ENCODE measurements at places on chromosomes 3 and 15.

DNA sequence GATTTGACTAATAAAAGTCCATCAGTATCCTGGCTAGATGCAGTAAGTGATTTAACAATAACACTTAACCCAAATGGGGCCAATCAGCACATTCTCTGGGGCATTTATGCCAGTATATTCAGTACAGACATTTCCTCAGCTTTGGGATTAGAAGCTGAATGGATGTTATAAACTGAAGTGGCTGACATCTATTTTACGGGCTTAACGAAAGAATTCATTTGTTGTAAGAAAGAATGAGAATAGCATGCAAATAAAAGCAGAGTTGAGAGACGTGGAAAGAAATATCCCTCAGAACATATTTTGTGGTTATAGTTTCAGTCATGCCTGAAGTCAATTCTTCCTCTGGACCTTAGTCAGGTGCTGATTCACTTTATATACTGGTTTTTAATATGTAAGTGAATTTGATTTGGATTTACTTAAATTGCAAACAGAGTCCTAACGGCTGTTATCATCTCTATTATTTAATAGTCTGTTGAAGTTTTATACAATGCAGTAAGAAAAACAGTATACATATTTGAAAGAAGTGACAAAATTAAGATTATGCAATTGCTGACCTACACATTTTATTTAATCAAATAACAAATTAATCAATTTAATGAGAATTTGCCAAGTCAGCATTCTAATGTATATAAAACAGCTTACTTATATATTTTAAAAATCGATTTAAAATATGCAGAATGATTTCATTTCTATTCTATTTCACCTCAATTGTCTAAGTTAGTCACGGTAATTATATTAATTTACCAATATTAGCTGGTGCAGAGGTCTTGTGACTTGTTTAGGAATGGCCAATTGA lies 513.9 kb upstream of the CADM2 start:
- no peak for DNase-seq

- DNase-seq: peak; percentile 69
Observed at GRCh38 chr3:194107107-194107506, 28.8 kb upstream of the HES1 start.

DNA sequence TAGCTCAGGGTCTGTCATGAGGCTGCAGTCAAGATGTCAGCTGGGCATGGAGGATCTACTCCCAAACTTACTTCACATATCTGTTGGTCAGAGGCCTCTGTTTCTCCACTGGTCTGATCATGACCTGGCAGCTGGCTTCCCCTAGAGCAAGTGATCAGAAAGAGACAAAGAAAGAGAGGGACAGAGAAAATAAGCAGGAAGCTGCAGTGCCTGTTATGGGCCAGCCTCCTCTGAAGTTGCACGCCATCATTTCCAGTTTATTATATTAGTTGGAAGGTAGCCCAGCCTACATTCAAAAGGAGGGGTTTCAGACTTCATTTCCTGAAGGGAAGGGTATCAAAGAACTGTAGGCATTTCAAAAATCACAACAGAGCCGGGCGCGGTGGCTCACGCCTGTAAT lies 5.0 kb upstream of the RPP25 start:
- no peak for DNase-seq

- DNase-seq: peak; percentile 23
Observed at GRCh38 chr3:156449710-156450574, 105.0 kb downstream of the SSR3 start.

- no peak for DNase-seq
Observed at GRCh38 chr3:190545191-190545590, 31.3 kb downstream of the IL1RAP start.

- DNase-seq: no peak
Observed at GRCh38 chr15:81386947-81387346, 12.9 kb upstream of the TMC3 start.

- no peak for DNase-seq
Observed at GRCh38 chr3:43670635-43671522, 19.9 kb upstream of the ABHD5 start.

- no peak for DNase-seq
Observed at GRCh38 chr3:63128380-63128779, 149.7 kb upstream of the SYNPR start.

DNA sequence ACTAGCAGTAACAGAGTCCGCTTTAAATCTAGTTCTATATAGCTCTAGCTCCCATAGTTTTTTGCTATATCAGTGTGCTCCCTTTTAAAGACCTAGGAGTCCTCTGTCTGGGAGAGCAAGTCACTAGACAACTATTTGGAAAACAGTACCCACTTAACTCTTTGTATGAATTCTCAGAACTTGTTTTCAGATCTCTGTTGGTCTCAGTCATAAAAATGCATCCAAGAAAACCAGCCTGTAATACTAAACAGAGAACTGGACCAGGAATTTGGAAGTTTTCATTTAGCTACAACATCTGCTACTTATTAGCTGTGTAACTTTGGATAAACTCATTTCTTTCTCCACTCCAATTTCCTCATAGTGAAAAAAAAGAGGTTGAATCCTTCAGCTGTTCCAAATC lies 56.9 kb upstream of the C3orf49 start:
- DNase-seq: no peak

DNA sequence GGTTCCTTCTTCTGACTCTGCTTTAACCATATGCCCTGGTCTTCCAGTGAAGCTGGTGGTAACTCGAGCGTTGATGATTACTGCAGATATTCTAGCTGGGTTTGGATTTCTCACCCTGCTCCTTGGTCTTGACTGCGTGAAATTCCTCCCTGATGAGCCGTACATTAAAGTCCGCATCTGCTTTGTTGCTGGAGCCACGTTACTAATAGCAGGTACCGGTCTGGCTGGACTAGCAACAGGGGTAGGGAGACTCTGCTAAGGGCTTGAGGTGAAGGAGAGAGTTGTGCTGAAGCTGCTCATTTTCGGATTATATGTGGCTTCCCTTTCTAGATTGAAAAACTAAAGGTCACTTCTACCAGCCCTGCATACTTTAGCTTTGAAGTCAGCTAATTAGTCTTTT lies 16.8 kb downstream of the CLDN16 start:
- no peak for DNase-seq

GRCh38 chr3:140898340-140899180 lies 43.1 kb upstream of the SLC25A36 start:
- DNase-seq: peak; percentile 59

DNA sequence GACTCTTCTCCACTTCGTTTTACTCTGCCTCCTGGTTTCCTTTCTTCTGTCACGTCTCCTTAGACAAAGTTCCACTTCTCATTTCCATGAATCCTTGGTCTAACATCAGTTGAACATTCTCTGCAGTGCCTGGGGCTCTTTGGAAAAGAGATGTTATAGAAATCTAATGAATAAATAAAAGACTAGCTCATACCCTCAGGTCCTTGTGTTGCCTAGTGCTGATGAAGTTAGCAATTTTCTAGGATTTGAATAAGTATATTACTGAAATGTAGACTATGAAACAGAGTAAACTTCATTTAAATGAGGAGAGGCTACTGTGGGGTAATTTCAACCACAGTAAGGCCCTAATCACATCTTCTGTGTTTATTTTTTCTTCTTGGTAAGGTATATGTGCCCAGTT lies 146.9 kb upstream of the CADPS start:
- DNase-seq: no peak

DNA sequence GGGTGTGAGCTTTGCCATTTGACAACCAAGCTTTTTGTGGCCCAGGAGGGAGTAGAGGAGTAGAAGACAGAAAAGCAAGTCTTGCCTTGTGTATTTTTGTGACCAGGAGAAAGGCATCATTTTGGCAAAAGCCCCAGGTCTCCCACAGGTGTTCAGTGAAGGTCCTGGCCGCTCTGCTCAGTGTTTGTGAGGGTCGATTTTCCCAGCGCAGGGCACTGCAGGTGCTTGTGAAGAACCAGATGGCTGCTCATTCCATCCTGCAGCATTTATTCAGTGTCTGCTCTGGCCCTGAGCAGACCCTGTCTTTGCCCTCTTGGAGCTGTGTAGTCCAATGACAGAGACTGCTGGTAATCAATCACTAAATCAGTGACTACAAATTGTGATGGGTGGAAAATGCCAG lies 19.5 kb downstream of the TRAK1 start:
- no peak for DNase-seq

GRCh38 chr3:169256027-169256426 lies 407.5 kb downstream of the MECOM start:
- DNase-seq: no peak

DNA sequence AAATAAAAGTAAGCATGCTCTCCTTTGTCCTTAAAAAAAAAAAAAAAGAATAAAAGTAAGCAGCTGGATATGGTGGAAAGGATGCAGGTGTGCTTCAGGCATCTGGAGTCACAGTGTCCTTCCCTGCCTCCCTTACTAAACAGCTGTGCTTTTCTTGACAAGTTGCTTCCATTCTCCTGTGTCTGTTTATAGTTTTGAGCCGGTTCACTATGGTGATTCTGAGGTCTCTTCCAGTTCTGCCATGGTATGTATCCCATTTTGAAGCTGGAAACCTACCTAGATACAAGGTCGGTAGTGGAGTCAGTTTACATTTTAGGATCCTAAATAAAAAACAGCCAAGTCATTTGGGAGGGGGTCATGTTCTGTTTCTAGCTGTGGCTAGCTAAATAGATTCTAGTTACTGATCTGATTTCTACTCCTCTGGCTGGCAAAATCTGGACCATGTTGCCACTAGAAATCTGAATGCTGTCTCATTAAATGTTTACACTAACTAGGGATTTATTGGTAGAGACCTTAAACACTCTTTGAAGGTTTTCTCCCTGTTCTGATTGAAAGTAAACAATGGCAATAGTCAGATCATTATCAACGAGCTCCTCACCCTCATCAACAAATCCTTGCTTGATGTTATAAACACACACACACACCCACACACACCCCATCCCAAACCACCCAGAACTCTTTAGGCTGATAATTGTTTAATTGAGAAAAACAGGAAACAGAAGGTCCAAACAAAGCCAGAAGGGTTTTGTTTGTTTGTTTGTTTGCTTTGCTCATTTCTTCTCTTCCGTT lies 7.9 kb downstream of the TNFSF10 start:
- no peak for DNase-seq

DNA sequence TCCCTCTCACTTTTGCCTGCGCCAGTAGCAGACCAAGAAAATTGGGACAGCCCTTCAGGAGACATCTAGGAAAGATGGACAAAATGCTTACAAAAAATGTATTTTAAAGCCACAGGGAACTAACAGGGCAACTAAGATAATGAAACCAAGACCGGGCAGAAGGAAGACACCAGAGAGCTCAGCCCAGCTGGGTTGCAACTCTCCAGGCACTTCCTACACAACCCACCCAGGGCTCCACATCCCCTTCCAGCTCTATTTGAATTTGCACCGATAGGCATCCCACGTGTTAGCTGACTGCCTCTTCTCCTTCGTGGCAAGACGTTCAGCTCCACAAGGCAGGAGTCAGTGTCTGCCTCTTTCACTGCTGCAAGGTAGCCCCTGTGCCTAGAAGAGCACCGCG lies 6.6 kb upstream of the ATP10A start:
- peak; percentile 65 for DNase-seq

DNA sequence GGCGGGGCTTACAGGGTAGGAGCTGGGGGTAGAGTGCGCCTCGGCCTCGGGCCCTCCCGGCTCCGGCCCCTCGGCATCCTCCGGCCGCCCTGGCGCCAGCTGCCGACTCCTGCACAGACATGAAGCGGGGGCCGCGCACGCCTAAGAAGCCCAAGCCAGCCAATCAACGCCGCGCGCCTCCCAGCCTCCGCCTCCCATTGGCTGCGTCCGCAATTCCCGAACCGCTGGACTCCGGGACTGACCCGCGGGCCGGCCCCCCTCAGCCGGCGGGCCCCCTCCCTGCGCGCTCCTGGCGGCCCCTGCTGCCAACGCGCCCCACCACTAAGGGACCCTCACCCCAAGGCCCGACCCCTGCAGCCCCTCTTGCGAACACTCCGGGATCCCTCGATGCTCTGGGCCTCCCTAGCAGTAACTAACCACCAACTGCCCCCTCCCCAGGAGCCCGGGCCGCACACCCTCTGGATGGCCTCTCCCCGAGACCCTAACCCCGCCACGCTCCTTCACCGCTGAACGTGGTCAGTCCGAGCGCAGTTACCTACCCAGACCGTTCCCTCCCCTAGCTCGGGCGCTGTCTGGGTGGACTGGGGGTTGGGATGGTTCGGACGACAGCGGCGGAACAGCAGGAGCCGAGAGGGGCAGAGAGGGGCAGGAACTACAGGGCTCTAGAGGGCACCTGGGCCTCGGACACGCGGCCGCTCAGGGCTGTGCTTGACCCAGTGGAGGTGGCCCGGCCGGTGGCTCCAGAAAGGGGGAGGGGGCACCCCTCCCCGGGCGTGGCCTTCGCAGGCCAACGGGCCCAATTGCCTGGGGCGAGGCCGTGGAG lies 5.0 kb downstream of the GATA2 start:
- DNase-seq: peak; percentile 49

DNA sequence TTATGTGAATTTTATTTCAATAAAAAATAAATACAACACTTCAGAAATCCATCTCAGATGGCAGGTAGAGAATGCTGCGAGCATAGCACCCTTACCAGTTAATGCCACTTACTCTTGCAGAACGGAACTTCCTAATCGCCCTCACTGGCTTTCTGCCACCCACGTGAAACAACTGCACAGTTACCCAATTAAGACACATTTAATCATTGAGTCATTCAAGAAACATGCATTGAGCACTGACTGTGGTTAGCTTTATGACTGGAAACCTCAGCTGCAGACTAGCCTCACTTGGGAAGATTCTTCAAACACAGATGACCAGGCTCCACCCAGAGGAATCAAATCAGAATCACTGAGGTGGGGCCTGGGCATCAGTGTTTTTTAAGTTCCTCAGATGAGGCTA lies 5.6 kb upstream of the MFGE8 start:
- peak; percentile 93 for DNase-seq

- no peak for DNase-seq
Observed at GRCh38 chr15:25182098-25182478, 227.3 kb downstream of the SNRPN start.

GRCh38 chr3:167728176-167728575 lies 6.5 kb downstream of the PDCD10 start:
- DNase-seq: no peak

GRCh38 chr3:69128509-69128908 lies 6.1 kb upstream of the LMOD3 start:
- DNase-seq: no peak

- no peak for DNase-seq
Observed at GRCh38 chr15:63494408-63494807, 10.0 kb upstream of the USP3 start.

DNA sequence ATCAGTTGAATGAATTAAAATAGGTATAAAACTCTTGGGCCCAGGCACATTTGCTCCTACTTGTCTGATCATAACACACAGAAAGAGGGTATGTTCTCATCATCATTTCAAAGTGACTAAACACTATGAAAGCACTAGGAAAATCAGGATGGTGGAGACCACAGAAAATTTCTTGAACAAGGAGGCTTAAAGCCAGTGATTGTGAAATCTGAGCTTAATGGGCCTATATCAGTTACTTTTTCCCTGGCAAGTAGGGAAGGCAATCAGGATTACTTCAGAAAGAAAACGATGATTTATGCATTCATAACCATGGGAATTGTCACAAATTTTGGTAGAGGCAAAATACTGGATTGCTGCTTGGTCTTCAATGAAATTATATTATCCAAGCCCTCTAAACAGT lies 434.4 kb upstream of the CNTN4 start:
- no peak for DNase-seq

- DNase-seq: peak; percentile 14
Observed at GRCh38 chr3:88059380-88060170, 520 bp downstream of the ZNF654 start.
